IPS-NIHi11 (cell line): ENCODE measurements at places on chromosomes 7 and 10.

DNA sequence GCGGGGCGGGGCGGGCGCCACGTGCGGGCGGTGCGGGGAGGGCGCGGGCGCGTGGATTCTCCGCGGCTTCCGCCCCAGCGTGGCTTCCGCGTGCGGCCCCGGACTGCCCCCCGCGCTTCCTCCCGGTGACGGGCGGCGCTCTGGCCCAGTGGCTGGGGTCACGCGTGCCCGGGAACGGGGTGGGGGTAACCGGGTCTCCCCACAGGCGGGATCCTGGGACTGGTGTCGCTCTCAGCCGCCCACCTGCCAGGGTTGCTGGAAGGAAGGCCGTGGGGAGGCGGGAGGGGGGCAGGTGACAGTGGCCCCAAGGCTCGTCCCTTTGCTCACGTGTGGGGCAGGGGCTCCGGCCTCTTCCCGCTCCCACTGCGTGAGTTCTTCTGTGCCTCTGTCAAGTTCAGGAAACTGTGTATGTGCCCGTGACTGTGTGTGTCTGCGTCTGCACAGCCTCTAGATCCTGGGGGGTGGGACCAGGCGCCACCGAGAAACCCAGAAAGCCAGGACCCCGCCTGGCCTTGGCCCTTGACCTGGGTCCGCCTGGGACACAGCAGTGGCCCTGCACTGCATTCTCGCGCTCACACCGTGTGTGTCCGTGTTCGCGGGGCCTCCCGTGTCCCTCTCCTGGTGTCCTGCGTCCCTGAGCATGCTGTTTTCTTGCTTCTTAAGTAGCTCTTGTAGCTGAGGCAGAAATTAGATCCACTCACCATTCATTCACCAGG lies 919 bp downstream of the MAFK start:
- peak; percentile 45 for DNase-seq

DNA sequence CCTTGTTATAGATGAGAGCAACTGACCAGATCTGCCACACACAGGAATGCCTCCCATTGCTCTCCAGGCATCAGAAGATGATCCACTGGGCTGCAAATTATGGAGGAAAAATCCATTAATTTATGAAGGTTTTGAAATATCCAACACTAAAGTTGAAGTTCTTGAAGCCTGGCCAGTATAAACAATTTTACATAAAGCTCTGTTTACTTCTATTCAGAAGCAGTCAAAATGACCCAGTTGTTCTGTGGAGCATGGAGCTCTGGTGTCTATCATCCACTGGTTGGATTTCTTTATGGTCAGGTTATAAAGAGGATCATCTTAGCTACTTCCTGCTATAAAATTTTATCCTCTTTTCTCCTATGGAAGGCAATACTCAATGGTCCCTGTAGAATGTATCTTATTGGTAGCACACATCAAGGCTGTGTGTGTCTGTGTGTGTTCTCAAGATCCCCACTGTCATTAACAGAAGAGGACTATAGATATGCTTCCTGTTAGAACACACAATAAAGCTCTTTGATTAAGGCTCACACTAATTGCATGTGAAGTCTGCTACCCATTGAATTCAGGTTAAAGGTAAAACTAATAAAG lies 747.4 kb downstream of the SUGCT start:
- no peak for DNase-seq

DNA sequence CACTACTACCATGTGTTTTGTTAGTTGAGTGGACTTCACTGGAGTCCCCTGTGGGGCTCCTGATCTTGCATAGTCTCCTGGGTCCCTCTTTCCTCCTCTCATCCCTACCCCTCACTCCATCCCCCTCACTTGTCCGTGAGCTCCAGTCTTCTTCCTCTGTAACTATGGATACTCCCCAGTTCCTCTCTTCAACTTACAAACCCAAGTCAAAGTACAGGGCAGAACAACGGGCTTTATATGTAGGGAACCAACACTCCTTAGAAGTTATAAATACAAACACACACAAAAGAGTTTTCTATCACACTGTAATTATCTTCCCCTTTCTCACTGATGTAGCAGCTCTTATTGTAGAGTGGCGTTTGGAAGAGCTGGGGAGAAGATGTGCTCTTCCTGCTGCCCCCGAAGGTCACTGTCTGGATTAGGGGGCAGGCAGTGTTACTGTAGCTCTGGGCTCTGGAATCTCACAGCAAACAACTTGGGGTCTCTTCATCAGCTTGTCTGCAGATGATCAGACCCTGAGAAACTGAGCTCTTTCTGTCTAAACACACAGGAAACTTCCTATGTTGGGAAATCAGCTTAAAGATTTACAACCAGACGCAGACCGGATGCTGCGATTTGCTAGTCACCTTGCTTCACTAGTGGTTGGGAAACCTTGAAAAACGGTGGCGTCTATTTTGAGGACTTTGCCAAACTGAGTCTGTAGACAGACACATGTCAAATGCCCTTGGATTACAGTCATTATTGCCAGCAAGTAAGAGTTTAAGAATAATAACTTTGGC lies 13.6 kb downstream of the SNX10 start:
- DNase-seq: no peak

DNA sequence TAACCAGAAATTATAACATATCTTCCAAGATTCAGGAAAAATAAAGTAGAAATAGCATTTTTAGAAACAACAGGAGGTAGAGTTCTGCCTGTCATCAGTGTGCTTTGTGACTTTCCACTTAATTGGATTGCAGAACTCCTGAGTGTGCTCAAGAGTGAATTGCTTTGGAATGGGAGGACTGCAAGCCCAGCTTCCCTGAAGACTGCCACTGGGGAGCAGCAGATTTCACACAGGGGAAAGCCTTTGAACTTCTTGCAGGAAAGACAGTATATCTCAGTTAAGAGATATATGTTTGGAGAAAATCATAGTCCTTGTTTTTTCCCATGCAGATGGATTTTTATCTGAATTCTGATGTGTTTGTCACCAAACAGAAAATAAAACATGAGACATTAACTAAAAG lies 124.5 kb downstream of the TMEM168 start:
- DNase-seq: peak; percentile 40

DNA sequence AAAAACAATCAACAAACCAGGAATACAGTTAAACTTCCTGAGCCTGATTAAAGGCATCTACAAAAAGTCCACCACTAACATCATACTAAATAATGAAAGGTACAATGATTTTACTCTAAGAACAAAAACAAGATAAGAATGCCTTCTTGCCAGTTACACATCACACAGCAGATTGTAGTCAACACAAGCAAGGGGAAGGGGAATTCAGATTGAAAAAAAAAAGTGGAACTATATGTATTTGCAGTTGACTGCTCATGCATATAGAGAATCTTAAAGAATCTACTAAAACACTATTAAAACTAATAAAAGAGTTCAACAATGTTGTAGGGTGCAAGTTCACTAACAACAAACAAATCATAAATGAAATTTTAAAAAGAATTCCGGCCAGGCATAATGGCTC lies 28.5 kb downstream of the ZNF33B start:
- no peak for DNase-seq

DNA sequence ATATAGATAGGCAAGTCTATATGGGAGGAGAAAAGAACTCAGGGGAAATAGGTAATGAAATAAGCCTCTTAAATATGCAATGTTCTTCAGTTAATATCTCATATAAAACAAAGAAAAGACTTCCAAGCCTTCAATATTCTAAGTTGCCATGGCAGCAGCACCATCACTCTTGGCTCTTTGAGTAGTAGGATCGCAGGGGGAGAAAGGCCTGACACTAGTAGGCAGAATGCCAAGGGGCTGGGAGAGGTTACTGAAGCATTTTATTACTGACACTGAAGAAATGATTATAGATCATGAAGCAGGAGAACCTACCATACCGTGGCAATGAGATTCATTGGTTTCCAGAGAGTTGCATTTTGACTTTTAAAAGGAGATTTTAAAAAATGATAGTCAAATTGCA lies 193.9 kb downstream of the NXPH1 start:
- DNase-seq: no peak

DNA sequence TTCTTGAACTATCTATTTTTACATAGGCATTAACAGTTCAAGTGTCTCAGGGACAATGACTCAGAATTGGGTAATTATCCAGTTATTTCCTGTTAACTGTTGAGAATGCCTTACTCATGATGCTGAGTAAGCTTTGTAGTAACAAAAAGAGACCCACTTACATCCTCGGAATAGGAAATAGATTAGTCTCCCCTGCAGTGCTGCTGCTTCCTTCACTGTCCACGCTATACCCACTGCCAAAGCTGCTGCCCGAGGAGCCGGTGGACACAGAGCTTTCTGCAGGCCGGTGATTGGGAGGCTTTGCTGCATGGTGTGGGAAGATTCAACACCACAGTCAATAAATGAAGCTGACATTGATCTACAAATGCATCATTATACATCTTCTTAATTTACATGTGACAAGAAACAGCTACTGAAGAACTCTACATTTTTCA lies 357.1 kb downstream of the PCLO start:
- no peak for DNase-seq

- DNase-seq: no peak
Observed at GRCh38 chr10:23870651-23871610, 338.0 kb upstream of the KIAA1217 start.

- peak; percentile 35 for DNase-seq
Observed at GRCh38 chr10:35916791-35917190, 274.7 kb upstream of the FZD8 start.

DNA sequence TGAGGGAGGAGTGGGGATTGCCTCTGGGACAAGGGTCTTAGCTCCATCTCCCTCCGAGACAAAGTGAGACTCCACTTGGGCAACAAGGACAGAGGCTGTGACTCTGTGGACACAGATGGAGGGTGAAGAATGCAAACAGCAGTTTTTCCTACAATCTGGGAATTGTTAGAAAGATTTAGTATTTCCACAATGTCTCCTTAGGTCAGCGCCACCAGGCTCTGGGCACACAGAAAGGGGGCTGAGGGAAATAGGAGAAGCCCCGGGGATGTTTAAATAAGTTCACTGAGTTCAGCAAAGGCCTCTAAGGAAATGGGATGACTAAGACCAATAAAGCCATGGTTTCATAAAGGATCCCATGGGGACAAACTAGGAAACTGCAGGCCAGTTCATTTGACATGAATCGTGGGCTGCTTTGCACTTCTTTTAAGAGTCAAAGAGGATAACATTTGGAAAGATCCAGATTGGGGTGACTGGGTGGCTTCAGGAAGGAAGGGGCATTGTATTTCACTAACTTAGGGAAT lies 219.8 kb upstream of the GLI3 start:
- no peak for DNase-seq

- DNase-seq: no peak
Observed at GRCh38 chr10:127303746-127304145, 107.4 kb upstream of the INSYN2A start.

DNA sequence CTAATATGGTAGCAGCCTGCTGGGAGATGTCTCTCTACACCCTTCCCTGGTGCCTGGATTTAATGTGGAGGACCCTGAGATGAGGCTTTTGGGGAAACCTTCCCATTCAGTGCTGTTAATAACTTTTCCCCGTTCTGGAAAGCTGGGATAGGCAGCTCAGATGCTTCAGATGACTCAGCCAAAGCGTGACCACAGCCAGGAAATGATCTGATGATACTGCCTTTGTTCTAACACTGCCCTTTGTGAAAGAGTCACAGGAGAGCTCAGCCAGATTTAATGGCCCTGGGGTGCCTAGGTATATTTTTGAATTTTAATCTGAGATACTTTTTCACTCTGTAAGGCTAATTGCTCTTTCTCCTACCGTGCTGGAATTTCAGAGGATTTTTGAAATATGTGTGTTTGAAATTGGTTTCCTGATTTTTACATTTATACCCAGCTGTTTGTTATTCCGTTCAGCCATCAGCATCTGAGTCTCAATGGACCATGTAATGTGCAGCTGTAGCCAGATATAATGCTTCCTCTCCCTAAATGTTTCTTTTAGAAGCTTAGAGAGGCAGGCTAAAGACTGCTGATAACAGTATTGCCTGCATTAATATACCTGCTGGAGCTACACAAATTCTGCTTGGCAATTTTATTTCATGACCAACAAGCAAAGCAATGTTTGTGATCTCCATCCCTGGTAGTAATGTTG lies 17.8 kb downstream of the CELF2 start:
- DNase-seq: peak; percentile 41

- DNase-seq: no peak
Observed at GRCh38 chr7:151809146-151809863, 67.6 kb downstream of the PRKAG2 start.

GRCh38 chr7:129644634-129645230 lies 33.2 kb downstream of the NRF1 start:
- no peak for DNase-seq

GRCh38 chr7:44348300-44348699 lies 22.9 kb upstream of the CAMK2B start:
- peak; percentile 69 for DNase-seq

DNA sequence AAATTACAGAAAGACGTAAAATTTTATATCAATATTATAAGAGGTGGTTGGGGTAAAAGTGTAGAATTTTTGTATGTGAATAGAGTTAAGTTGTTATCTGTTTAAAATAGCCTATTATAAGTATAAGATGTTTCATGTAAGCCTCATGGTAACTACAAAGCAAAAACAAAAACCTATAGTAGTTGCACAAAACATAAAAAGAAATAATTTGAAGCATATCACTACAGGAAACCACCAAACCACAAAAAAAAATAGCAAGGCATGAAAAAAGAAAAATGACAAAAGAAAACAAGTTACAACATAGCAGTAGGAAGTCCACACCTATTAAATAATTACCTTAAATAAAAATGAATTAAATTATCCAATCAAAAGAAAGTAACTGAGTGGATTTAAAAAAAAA lies 12.4 kb upstream of the GSTK1 start:
- no peak for DNase-seq

- DNase-seq: no peak
Observed at GRCh38 chr10:80289451-80290287, at the start of gene MAT1A. Gene MAT1A, minus strand, starts transcription at chr10:80289658. Its CDS starts 235 bp downstream, at chr10:80289423.

DNA sequence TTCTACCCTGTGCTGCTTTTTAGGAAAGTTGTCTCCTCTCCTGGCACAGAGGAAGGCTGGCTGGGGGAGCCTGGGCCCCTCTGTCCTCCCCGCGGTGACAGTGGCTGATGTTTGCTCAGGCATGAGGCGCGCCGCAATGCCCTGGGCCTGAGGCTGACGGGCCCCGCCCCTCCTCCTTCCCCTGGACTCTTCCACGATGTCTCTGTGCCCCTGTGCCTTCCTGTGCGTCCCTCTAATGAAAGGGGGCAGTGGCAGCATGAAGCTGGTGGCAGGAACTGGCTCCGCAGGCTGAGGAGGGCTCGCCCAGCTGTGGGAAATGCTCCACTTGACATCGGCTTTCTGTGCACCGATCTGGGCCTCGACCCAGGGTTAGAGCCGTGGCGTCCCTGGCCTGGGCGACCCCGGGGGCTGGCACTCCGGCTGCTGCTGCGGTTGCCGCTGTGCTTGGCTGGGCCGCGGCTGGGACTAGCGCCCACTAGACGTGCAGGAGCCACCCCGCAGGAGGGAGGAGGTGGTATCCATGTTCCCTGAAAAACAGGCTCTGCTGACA lies 67.9 kb downstream of the ZNF680 start:
- DNase-seq: peak; percentile 4
